HCEC 1CT (cell line): ENCODE measurements at places on chromosomes 7 and 10.

- DNase-seq, result no peak
Measured at GRCh38 chr10:74821501-74821900, 4.9 kb upstream of the KAT6B start.

DNA sequence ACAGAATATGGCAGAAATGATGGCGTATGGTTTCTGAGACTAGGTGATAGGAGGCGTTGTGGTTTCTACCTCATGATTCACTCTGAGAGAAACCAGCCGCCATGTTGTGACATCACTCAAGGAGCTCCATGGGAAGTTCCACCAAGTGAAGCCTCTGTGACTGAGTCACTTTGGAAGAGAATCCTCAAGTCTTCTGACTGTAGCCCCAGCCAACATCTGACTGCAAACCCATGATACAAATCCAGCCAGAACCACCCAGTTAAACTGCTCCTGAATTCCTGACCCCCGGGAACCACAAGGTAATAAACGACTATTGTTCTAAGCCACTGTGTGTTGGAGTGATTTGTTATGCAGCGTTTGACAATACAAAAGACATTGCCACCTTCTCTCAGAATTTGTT is 91.1 kb upstream of the CARD11 start:
- no peak for DNase-seq

GRCh38 chr10:86785968-86786367 is 29.5 kb downstream of the BMPR1A start:
- DNase-seq, result no peak

GRCh38 chr10:26730552-26730951 is 33.1 kb downstream of the PDSS1 start:
- DNase-seq, result no peak

DNA sequence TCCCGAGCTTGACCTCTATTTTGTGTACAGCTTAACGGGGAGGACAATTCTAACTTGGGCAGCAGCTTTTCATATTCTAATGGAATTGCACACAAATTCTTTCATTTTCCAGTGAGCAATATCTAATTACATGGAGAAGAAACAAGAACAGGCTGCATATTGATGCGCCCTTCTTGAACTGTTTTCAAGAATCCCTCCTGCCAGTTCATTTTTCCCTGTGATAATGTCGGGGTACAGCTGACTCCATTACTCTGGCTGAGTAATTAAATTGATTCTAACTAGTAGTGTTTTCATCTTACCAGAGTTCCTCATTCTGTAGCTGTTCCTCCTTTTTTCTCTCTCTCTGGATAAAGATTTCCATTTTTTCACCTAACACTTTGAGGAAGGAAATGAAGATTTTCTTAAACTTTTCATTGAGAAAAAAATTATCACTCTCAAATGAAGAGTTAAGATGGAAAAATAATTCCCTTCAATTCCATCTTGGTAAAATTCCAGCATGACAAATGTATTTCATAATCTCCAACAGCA is 190.9 kb downstream of the FANK1 start:
- no peak for DNase-seq
